Dermis blood vessel endothelial cell (primary cell): ENCODE measurements at places on chromosomes 12 and 14. TPM values are rescaled to one million over a fixed set of nuclear protein-coding genes. Genes with fewer than 3 reads are reported as not detected.
A peak's percentile ranks its signal among the peaks of the same experiment; 100 is the strongest.

DNA sequence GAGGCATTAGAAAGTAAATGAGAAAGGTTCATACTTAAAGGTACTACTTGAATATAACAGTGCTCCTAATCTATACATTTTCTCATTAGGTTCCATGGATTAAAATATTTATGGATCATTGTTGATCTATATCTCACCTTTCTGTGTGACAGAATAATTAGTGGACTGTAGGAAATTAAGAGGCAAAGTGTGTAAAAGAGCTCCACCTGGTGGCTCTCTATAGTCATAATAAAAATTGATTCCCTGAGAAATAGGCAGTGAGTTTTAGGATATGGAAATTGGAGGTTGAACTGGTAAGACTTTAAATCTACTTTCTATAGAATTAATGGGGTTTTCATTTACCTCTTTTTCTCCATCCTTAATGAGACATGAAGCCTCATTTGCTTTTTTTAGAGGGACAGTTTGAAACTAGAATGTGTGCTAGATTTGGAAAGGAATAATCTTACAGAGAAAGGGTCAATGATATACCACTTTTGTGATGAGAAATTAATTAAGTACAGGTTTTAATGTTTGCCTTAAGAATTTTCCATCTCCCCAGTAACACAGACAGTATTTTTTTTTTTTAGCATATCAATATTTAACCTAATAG lies 11.8 kb upstream of the DERA start:
- DNase-seq = peak; percentile 56

DNA sequence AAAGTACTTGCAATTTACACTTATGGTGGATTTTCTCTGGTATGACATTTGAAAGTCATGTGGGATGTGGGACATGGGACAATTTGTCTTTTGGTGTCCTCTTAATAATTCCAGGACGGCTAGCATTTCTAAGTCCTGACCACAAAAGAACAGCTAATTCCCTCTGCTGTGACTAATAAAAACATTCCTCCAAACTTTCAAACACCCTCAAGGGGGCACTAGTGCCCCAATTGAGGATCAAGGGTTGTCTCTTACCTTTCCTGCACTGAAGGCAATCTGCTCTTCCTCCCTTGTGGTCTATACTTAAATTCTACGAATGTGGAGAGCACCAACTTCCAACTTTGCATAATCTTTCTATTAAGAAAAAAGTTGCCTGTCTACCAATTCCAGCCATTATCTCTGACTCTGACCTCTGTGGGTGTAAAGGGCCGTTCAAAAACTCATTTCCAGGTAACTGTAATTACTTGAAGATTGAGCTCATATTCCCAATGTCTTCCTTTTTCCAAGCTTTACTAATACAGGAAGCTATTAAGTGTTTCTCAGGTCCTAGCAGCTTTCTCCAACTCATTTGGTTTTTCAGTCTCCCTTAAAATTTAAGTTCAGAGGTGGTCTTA lies 210.2 kb downstream of the PTPRO start:
- DNase-seq = peak; percentile 70

DNA sequence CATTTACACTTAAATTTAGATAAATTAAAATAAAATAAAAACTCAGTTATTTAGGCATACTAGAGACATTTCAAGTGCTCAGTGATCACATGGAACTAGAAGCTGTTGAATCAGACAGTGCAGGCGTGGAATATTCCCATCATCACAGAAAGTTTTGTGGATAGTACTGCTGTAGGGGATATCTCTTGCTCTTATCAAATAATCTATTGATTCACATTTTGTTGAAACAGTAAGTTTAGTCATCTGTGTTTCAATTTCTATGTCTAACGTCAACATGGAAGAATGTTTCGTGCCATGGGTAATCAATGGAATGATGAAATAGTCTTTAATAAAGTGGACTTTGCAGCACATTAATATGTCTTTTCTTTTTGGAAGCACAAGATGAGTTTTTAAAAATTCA lies 108.6 kb downstream of the PAH start:
- DNase-seq = no peak

GRCh38 chr14:61558271-61558670 lies 137.0 kb upstream of the HIF1A start:
- DNase-seq = peak; percentile 54

DNA sequence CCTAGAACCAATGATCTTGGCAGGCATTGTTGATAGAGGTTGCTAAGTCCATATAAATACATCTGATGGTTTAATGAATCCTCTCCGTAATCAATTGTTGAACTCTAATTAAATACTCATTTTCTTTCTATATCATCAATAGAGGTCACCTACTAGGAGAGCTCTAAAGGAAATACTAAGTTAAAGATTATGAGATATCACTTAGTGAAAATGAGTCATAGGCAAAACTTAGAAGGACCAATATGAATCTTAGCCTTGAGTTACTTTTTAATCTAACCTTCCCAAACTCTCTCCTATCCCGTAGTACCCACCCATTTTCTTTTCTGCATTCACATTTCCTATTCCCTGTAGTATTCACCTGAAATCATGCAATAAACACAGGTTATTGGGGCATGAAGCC lies 50.2 kb downstream of the MBIP start:
- no peak for DNase-seq

- DNase-seq = peak; percentile 54
These were observed 117.2 kb downstream of the PPM1H start for GRCh38 chr12:62817556-62818271.

GRCh38 chr12:24488091-24488596 lies 460.8 kb downstream of the BCAT1 start:
- DNase-seq = no peak

DNA sequence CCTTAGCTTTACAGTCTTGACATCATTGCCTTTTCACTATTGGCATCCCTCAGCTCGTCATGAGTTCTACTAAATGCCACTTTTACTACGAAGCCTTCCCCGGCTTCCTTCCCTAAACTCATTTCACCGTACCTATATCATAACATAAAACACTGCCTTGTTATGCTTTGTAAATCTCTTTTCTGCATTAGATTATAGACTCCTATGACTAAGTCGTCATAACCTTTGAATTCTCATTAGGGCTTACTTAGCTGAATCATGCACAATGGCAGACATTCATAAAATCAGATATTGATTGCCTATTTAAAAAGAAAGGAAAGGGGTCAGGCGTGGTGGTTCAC lies 21.0 kb downstream of the BTG1 start:
- no peak for DNase-seq

DNA sequence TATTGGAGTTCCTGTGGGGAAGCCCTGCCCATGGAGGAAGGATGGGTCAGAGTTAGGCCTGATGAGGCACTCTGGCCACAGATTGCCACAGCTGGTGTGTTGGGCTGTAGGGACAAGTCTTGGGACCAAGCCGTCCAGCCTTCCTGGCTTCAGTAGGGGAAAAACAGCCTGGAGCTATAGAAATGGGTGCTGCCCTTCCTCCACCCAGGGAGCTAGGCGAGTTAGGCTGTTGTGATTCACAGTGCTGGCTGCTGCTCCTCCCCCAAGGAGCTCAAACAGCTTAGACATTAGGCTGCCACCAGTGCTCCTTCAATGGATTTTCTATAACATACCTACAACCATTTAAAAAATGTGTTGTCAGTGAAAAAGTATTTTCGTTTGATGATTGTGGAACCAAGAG lies 274.3 kb downstream of the RPL10L start:
- DNase-seq = no peak

DNA sequence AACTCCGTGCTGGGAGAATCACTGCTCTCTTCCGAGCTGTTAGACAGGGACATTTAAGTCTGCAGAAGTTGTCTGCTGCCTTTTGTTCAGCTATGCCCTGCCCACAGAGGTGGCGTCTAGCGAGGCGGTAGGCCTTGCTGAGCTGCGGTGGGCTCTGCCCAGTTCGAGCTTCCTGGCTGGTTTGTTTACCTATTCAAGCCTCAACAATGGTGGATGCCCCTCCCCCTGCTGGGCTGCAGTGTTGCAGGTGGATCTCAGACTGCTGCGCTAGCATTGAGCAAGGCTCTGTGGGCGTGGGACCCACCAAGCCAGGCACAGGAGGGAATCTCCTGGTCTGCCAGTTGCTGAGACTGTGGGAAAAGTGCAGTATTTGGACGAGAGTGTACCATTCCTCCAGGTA lies 43.7 kb downstream of the GPR137C start:
- DNase-seq = no peak

GRCh38 chr12:61798778-61799177 lies 461.4 kb upstream of the USP15 start:
- no peak for DNase-seq

DNA sequence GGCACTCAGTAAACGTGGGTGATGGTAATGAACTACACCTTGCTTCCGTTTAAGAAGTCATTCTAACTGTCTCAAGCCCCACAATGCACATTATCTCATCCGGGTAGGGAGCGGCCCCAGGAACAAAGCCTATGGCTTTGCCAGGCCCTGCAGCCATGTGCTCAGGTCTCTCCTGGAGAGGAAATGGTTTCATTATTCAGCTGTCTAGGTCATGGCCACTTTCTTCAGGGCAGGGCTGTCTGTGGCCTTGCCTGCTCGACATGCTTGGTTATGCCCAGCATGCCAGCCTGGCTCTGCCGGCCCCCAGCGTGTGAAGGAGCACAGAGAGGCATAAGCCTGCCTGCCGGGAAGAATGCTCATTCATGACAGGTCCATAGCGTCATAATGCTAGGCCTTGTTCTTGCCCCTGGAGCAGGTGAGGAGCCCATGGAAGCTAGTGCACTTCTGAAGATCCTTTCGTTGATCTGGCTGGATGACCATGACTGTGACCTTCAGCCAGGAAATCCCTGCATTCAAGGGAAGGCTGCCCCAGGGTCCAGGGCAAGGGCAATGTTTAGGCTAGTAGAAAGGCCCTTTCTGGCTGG lies 26.3 kb upstream of the FOS start:
- peak; percentile 54 for DNase-seq

DNA sequence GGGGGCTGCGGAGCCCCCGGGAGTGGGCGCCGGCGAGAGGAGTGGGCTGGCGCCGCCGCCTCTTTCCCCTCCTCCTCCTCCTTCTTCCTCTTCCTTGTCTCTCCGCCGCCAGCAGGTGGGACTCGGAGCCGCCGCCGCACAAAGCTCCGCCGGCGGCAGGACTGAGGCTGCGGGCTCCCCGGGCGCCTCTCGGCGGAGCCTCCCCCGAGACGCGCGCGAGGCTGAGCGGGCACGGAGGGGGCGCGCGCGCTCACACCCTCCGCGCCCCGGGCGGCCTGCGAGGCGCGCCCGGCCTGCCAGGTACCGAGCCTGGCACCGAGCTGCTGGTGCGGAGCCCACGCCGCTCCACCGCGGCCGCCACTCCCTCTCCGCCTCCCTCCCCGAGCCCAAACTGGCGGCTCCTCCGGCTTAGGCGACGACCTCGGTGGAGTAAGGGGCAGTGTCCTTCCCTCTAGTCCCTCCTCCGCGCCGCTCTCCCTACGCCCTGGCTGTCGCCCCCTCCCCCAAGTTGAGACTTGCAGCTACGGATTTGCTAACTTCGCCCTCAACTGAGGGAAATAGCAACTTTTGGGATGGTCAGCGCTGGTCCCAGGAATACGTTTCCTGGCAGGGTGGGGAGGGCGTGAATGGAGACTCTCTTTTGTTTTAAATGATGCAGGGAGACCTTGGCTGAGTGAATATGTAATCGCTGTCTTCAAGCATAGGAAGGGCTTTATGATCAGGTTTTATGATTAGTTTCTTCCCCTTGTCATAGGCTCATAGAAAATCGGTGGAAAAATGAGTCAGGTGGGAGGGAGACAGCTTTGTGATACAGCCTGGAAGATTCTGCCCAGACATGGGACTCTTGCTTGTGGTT lies 199.5 kb upstream of the CAND1 start:
- DNase-seq = peak; percentile 29

DNA sequence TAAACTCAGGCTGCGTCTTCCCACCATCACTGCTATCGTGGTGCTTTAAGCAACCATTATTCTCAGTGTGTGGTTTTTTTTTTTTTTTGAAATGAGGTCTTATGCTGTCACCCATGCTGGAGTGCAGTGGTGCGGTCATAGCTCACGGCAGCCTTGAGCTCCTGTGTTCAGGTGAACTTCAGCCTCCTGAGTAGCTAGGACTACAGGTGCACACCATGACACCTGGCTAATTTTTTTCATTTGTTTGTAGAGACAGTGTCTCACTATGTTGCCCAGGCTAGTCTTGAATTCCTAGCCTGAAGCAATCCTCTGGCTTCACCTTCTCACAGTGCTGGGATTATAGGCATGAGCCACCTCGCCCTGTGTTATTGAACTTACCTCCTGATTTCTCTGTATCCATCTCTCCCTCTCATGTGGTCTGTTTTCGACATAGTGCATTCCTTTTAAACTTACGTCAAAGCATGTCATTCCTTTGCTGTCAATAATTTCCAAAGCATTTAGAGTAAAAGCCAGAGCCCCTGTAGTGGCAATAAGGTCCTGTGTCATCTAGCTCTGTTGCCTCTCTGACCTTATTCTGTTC lies 255.5 kb downstream of the SNAPC1 start:
- DNase-seq = no peak

The EML5 gene
- total RNA-seq = under 0.01 and 0.19 TPM in 2 replicates

The PHC1 gene
- total RNA-seq = 15.0 and 20.6 TPM in 2 replicates

The COA8 gene
- total RNA-seq = 24.7 and 26.5 TPM in 2 replicates

The FAM181A gene
- not detected in 2 replicates for total RNA-seq

The TMTC1 gene
- 12.9 and 19.2 TPM in 2 replicates for total RNA-seq

The LMNTD1 gene
- 0.19 TPM in 1 of 2 replicates, not detected in the other for total RNA-seq

The AMDHD1 gene
- 0.28 TPM in 1 of 2 replicates, not detected in the other for total RNA-seq

The TTC6 gene
- not detected in 2 replicates for total RNA-seq

The GALNT9 gene
- 0.14 and 0.17 TPM in 2 replicates for total RNA-seq
